ENCODE measurements at places on chromosomes 4 and X.
A peak's percentile ranks its signal among the peaks of the same experiment; 100 is the strongest.

- no peak for DNase-seq
Measured at GRCh38 chr4:77163641-77164040, 6.6 kb downstream of the CCNG2 start.

DNA sequence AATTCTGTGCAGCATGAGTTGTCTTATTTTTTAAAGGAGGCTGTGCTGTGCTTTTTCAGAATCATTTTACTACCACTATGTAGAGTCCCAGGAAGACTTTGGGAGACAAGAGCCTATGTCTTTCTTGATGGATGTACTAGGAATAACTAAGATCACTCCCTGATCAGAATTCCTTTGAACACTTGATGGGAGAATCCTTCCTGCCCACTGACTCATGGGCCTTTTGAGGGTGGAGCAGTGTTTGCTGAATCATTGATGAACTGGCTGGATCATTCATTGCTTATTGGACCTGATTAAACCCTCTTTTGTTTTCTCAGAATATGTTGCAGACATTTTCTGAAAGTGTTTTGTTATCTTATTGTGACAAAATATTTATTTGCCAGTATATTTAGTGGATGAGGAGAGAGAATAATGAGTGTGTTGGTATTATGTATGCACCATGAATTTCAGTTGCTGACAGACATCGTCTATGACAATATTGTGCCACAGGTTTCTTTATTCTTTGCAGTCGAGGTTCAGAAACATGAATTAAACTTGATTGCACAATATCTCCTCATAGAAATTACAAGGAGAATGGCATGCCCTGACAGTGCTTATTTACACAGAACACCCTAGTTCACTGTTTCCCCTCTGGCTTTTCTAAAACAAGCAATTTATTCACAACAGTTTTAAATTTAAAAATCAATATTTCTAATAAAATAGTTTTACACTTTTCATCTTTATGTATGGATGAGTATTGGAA, 36.3 kb downstream of the POU4F2 start:
- no peak for DNase-seq

DNA sequence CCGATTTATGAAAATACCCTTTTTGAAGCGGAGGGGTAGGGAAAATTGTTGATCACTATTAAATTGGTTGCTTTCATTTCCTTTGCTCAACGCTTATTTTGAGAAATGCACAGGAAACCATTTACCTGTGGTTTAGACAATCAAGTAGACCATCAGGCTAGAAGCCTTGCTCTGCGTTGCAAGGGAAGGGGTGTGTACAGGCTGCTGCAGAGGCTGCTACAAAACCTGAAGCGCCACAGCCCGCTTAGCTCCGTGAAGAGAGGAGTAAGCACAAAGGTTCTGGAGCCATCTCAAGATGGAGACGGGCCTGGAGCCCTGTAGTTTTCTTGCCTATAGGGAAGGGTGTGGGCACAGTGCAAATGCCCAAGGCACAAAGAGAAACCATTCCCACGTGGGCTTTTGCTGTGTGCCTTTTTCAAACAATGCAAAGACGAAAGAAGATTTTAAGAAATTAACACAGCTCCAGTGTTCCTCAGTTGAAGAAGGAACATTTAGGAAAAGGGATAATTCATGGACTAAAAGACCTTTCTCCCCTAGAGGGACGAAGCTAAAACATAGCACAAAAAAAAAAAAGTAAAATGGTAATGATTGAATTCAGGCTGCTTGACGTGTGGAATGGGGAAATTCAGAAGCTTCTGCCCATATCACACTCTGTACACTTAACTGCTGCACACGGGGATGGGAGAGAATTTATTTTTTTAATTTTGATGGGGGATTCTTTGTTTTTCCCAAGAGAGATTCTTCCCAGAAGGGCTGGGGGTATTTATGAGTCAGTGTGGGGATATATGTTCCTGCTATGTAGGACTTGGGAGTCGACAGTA, 3.5 kb downstream of the TMSB4X start:
- peak; percentile 67 for DNase-seq

DNA sequence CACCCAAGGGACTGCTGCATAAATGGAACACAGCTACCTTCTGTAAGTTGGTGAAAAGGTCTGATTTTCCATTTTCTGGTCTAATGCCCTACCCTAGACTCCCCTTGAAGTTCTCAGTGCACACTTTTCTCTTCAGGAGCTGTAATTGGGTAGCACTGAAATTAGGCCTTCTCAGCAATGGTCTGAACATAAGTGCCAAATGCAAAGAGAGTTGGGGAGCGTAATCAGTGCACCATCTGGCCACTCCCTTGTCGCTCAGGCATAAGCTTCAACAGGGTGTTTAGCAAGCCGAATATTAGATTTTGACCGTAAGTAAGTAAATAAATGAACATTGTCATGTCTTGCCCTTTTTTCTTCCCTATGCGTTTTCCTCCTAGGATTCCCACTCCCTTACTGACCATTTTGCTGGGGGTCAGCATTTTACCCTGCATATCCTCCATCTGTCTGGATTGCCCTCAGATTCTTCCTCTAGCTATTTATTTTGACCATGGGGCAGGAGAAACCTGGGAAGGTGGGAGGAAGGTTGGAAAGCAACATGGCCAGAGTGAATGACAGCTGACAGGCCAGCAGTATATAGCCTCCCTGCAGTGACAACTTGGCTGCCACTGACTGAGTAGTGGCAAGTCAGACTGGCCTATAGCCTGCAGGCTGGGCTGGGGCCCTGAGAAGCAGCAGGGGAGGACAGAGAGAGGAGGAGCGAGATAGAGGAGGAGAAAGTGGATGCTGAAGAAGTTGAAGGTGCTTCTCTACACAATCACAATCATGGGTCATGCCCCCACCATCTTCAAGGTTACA, 2.7 kb downstream of the NHSL2 start:
- no peak for DNase-seq

DNA sequence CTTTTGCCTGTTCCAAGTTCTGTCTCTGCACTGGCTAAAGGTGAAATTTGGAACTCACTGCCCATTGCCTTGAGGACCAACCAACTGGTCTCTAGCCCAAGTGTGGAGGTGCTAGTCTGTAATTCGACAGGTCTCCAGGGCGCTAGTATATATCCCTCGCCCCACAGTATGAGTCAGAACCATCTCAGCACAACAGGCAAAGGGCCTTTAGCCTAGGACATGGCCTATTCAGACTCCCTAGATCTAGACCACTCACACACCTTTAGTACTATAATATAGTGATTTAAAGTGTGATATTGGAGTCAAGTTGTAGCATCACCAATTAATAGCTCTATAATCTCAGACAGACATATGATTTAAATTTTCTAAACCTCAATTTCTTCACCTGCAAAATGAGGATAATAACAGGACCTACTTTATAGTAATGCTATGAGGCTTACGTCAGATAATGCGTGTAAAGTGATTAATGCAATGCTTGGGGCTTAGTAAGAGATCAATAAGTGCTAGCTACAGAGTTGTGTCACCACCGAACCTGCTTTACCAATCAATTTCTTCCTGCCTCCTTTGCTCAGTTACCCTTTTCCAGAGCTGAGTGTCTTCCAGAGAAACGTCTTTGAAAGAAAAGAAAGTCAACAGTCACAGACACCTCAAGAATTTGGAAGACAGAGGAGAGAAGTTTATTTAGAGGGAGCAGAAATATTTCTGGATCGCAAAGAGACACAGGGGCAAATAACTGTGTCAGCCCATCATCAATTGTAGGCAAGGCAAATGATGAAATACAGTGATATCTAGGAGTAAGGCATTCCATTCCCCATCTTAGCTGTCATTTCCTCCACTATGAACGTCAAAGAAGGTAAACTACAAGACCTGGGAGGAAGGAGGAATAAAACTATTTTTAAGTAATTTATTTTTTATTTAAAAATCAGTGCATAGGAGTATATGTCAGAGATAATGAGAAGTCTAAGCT, 2.3 kb downstream of the NOX1 start:
- no peak for DNase-seq

DNA sequence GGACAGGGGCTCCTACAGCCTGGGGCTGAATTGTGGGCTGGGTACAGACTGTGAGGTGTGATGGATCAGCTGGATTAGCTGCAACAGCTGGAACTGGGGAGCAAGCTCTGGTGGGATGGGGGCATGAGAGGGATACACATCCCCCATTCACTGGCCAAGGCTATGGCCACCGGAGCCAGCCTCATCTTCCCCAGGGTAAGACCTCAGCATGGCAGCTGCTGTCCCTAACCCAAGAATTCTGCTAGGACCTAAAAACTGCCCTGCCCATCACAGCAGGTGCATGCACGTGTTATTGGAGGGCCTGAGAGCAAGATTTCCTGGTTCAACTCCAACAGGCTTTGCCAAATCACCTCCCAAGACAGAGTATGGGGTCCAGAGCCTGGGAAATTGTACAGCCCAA, 258.6 kb upstream of the AGTR2 start:
- DNase-seq, result no peak

DNA sequence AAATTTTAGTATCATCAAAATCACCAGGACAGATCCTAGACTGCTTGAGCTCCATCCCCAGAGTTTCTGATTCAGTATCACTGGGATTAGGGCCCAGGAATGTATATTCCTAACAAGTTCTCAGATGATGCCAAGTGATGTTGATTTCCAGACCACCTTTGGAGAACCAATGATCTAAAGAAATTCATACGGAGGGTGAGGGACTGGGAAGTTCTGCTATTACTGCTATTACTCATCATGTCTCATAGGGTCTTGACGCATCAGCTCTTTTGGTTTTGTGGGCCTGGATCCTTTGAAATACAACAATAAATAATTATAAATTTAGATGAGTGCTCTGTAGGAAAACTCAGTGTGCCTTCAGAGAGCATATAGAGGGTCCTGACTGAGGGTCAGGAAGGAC, 59.8 kb upstream of the LGI2 start:
- DNase-seq, result no peak

GRCh38 chrX:28910487-28910886, 323.2 kb downstream of the IL1RAPL1 start:
- DNase-seq, result no peak

Measured in effector CD4-positive, alpha-beta T cell (primary cell).